ENCODE measurements at places on chromosomes 7 and 10.

GRCh38 chr7:2729893-2730716, 42.1 kb downstream of the AMZ1 start:
- DNase-seq: no peak

- no peak for DNase-seq
Observed at GRCh38 chr7:27189295-27189996, 4.4 kb upstream of the HOXA11 start.

DNA sequence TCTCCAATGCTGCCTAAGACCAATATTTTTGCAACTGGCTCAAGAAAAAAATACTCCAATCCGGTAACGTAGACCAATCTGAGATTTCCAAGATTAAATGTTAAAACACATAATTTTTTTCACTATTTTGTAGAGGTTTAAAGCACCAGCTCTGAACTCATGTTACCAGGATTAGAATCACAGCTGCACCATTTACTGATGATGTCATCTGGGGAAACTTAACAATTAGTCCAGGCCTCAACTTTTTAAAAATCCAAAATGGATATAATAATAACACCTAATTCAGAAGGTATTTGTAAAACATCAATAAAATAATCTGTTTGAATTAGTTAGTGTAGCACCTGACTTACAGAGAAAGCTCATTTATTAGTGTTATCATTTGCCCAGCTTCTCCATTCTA, 14.4 kb downstream of the PON1 start:
- no peak for DNase-seq

GRCh38 chr7:17599733-17600339, 301.4 kb downstream of the AHR start:
- DNase-seq: no peak

- no peak for DNase-seq
Observed at GRCh38 chr7:4078580-4078979, 603.5 kb upstream of the FOXK1 start.

DNA sequence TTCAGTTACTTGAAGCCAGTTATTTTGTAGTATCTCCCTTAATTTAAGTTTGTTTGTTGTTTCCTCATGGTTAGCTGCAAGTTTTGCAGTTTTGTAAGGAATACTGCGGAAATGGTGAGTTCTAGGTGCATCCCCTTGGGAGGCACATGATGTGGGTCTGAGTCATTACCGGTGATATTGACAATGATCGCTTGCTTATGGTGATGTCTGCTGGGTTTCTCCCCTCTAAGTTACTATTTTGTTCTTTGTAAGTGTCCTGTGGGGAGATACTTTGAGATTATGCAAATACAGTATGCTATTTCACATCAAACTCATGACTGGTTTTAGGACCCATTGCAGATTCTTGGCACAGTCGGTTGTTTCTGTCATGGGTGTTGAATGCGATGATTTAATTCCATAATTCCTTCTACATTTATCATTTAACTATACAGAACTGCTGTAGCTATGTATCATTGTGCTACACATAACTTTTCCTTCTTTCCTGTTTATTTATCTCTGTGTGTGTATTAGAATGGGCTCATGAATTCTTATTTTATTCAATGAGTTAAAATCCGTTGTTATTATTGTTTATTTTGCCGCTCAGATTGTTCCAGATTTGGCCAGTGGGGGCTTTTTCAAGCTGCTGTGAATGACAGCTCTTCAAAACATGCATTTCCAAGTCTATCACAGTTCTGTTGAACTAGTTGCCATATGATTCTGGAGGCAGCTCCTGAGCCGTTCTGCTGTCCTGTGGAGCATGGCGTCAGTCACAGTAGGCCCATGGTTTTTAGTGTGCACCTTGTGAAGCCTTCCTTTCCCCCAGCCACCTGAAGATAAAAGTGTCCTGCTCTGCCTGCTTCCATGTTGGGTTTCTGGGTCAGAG, 18.4 kb downstream of the TSPAN14 start:
- no peak for DNase-seq

DNA sequence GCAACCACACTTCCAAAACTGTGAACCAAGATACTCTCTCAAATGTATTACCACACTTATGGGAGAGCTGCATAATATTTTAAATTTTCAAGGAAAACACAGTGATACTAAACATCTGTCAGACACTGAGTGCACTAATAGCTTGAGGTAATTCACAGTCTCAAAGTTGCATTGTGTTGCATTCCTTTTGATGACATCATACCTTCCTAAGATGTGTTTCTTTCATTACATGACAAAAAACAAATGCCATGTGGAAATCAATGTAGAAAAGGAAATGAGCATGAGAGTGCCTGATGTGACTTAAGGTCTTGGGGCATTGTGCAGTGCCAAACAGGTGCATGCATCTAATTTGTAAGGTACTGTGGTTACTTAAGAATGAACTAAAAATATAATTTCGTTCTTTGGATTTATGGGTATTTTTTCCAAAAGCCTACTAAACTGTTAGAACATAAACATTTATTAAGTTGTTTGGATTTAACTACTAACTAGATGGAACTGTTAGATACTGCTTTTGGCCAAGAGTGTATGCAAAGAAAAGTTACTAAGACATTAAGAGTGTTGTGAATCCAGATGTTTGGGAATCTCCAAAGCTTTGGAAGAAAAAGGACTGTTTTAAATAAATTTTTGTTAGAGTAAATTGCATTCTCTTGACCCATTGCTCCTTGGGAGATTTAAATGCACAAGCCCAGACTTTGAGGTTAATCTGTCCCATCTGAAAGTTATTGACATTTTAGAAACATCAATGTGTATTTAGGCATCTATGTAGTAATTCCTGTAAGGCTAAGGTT, 496.2 kb upstream of the SEMA3D start:
- no peak for DNase-seq

DNA sequence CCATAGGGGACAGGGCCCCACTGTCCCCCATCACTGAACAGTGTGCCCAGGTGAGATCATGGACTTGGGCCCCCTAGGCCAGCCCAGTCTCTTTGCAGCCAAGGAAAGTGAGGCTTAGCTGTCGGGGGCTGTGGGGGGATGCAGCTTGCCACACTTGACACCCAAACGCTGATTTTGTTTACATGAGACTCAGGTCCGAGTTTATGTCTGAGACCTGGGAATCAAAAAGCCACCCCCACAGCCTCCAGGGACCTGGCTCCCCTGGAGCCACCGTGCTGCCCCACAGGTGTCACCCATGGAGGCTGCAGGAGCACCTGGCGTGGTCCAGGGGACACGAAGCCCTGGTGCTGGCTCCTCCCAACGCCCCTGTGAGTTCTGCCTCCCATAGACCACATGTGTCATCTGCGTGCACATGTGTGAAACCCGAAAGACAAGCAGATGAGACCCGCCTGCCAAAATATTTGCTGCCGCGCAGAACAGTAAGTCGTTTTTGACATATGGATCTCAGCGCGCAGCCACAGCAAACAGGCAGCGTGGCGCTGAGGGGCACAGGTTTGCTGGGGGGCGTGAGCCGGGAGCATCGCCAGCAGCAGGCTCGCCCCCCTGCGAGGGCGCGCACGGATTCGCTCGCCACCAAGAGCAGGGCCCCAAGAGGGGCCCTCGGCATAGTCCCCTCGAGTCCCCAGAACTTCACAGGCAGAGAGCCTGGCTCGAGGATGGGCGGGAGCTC, 112.3 kb downstream of the LHPP start:
- no peak for DNase-seq

GRCh38 chr7:75879771-75880184, 944 bp downstream of the RHBDD2 start:
- DNase-seq: peak; percentile 7

DNA sequence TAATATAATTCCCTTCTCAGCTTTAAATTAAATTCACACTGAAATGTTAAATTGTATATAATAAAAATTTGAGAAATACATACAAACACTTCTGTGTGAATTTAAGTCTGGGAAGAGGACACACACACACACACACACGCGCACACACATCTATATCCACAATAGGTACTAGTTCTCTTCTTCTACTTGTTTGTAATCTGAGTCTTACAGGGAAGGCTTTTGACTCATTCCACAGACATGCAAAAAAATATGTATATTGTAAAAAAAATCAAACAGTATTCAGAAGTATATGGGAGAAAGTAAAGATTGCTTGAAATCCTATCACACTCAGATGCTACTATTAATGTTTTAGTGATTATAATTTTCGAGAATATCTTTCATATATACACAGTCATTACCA, 276.2 kb downstream of the MDFIC start:
- DNase-seq: no peak

- no peak for DNase-seq
Observed at GRCh38 chr7:140200061-140200989, 23.5 kb upstream of the KDM7A start.

DNA sequence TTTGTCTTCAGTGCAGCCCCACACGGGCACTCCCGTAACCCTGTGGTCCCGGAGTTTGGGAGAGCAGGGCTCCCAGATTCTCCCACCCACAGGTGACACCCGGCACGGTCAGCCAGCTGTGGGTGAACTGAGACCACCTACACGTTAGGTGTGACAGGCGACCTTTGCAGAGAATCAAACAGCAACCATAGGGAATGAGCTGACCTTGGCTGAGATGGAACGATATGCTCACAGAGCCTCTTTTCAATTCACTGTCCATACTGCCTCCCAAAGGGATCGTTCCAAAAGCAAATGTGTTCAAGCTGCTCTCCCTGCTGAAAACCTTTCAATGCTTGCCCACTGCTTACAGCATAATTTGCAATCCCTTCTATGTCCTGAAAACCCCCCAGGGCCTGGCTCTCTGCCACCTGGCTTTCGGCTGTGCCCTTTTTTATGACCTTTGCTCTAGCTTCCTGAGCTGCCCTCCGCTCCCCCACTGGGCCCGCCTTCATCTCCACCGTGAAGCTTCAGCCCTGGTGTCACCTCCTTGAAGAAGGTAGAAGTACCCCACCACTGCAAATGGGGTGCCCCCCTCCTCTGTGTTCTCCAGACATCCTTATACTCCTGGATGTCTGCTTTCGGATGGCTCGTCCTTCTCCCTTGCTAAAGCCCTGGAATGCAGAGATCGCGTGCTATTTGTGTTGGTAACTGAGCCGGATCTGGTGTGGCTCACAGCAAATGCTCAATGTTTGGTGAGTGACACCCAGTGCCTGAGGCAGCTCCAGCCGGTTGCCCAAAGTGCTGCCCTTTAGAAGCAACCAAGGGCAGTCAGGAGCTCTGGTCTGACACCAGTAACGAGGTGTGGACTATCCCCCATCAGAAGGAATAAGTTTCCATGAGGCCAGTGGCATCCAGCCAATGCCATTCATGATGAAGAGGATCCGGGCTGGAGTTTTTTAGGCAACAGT, 90.4 kb downstream of the KIAA1549 start:
- no peak for DNase-seq

- no peak for DNase-seq
Observed at GRCh38 chr10:44259090-44259874, 125.6 kb downstream of the CXCL12 start.

DNA sequence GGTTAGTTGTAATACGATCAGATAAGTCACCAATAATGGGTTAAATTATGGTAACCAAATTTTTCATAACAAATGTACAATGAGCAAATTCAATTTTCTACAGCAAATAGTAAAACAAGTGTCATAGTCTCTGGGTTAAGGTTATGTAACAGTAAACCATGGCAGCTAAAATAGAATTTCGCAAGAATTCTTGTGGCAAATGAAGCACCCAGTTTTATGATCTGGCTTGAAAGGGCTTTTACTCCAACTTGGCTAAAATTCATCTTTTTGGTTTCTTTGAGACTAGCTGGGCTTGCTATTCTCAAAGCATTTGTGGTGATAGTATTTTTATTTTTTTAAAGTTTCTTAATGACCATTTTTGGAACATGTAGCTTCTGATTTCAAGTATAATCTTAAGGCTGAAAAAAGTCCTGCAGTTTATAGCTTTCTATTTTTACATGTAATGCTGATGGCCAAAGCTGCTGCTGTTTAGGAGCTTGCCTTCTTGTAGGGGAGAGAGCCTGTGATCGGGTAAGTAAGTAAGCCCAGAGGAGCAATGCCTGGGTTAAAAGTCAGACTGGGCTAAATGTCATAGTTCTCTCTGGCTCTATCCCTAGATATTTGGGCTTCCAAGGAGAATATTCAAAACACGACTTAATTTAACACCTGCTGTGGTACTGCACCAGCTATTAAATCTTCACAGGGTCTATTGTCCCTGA, 55.5 kb upstream of the SYPL1 start:
- no peak for DNase-seq

- DNase-seq: peak; percentile 65
Observed at GRCh38 chr10:110226543-110226925, 19.1 kb downstream of the MXI1 start.

DNA sequence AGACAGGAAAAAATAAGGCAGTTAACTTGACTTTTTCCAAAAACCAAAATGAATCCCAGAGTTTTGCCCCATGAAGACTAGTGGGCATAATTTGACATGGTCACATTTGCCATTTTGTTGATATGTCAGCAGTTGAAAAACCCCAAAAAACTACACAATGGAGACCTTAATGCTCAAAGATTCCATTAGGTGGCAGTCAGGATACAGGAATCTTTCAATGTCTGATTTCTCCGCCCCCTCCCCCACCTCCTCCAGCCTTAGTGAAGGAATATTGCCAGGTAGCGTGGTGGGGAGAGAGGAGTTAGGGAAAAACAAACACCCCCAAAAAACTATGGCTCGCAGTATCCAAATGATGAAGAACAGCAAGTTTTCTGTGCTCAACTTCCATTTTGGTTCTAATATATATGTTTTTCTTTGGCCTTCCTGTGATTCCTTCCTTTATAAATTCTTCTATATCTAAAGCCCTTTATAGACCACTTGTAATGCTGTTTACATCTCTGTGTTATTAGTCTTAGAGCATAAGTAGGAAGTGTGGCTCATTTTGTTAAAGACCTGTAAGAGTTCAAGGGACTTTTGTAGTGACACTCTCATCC, 6.7 kb upstream of the SMNDC1 start:
- DNase-seq: peak; percentile 62

DNA sequence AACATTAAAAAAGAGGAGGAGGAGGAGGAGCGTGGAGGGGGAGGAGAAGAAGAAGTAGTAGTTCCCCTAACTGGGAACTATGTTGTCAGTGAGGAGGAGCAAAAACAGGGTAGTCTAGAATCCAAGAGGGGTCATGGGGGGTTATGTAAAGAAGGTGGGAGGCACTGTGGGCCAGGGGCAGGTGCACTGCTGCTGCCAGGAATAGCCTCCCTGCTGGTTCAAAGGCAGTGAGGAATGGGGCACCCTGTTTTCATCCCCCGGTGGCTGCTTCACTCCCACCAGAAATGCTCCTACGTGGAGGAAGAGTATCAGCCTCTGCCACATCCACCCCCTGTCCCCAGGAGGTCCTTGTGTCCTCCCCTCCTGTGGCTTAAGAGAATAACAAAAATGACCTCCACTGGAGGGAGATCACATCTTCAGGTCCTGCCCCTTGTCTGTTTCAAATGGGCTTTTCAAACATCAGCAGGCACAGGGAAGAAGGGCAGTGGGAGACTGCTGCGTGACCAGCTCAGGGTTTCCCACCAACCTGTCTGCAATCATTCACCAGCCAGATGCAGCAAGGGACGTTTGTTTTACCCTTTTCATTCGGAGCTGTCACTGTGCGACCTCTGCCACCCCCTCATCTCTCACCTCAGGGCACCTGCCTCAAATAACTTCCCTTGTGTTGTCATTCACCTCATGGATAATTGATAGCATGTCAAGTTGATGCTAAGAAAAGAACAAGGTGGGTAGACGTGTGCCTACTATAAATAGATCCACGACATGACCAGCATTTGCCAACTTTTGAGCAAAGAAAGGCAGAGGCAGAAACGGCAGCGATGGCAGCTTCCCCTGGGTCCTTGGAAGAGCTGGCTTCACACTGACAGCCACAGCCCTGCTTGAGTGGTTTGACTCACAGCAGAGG, 92.6 kb downstream of the DGKI start:
- no peak for DNase-seq

- peak; percentile 35 for DNase-seq
Observed at GRCh38 chr10:95517536-95518454, 43.4 kb downstream of the SORBS1 start.

All from NCI-H510A treated with DMSO at 0.1 percent for 48 hours (cell line).